Stromal cell of bone marrow (primary cell): ENCODE measurements at places on chromosomes 12 and 14.

- no peak for DNase-seq
Measured at GRCh38 chr12:121980892-121981272, 40.8 kb upstream of the BCL7A start.

- peak; percentile 51 for DNase-seq
Measured at GRCh38 chr12:51593539-51593938, 2.5 kb downstream of the SCN8A start.

DNA sequence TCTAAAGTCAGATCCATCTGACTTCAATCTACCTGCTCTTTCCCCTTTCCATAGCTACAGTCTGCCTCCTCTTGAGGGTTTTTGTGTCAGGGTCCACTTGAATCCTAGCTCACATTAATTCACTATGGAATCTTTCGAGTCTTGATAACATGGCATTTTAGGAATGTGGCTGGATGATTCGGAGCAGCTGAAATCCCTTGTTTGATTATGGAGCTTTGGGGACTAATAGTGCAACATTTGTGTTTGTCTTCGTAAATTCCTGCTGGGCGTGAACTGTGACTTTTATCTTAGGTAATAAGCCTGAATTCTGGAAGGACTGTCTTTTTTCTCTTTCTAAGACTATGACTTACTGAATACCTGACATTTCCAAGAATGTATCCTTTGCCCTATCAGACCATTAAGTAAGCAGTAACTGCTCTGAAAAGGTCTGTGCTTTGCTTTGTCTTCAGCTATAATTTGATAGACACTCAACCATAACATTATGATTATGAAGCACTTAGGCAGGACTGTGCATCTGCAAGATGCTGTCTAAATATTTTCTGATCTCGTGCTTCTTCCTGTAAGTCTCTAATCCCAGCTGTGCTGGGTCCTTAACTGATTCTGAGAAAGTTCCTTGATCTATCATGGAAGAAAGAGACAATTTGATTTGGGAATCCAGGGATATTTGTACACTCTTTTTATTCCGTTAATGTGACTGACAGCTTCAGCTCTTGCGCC, 19.0 kb upstream of the PELI2 start:
- DNase-seq = no peak

DNA sequence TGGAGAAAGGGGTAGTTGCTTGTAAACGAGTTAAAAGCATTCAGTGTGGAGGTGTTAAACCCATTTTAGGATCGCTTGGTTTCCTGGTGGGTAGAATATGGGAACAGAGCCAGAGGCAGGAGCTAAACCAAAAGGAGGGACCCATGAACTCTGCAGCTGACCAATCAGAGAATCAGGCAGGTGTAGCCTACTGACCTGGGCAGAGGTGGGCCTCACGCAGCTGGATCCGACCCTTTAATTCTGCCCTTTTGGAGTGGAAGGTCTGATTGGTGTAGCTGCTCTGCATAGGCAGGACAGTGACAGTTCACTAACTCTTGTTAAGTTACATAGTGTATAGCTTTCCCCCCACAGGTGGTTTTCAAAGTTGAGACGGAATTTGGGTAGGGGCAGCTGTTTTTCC, 63.7 kb downstream of the GNS start:
- no peak for DNase-seq

DNA sequence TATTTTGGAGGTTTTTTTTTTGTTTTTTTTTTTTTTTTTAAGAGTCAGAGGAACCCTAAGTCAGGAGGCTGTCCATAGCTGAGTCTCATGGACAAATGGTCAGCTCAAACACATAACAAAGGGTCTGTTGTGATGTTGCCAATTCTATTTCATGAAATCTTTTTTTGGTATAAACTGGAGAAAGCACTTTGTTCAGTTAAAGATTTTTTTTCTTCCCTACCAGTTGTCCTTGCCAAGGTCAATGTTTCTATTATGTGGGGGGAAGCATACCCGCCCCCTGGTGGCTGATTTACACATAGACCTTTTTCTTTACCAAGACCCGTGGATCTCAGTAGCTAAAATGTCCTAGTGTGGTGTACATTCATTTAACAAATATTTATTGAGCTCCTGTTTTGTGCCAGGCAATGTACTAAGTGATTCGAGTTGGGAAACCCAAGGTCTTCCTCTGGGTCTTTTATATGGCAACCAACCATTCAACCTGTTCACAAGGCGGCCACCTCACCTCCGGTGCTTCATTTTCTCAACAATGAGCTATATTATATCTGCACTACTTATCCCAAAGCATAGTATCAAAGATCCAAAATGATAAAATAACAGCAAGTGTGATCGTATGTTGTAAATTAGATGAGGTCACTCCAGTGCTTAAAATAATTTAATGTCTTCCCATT, 214.5 kb downstream of the PAH start:
- DNase-seq = peak; percentile 57

- DNase-seq = no peak
Measured at GRCh38 chr12:47238669-47239114, 158.9 kb upstream of the AMIGO2 start.

DNA sequence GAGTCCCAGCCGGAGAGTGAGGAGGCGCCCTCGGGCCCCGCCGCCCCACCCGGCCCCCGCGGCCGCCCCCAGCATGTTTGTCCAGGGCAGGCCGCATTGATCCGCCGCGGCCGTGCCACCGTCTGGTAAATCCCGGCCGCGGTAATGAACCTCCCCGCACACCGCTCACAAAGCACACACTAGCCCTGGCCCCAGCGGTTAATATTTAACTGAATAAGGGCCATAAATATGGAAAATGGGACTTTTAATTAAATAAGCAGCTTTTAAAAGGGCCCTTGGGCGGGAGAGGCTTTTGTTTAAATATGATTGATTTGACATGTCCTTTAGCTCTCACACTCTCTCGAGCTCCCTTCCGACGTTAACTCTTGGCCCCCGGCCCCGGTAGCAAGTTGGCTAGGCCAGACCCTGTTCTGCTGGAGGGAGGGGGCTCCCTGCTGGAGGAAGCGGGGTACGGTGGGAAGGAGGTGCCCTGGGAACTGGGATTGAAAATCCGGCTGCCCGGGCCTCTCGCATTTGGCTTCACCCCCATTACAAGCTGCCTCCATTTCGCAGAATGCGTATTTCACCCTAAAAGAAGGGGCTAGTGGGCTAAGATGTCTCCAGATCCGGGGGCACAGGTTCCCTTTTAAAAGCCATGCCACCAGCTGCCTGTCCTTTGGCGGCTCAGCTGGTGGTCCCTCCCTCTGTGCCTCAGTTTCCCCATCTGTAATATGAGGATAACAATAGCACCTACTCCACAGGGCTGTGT, 199.8 kb downstream of the RBM19 start:
- no peak for DNase-seq

DNA sequence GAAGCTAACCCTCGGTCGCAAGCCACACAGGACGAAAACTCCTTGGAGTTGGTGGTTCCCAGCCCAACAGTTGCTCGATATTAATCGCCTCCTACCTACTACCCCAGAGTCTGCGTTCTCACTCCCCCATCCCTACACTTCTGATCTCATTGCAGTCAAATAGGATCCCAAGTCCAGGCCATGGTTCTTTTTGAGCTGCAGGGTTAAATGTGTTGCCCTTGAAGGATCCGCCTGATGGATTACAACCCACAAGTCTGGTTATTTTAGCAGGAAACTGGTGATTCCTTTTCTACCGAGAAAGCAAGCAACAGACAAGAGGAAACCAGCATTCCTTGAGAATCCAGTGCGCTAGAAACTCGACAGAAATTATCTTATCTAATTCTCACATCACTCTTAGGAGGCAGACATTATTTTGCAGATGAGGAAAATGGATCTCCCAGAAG, 785 bp upstream of the NIN start:
- DNase-seq = no peak

GRCh38 chr14:57687416-57687815, 178.5 kb downstream of the SLC35F4 start:
- DNase-seq = no peak
